Mesothelial cell of epicardium (in vitro differentiated cells): ENCODE measurements at places on chromosomes 13 and 19. TPM values are rescaled to one million over a fixed set of nuclear protein-coding genes. Genes with fewer than 3 reads are reported as not detected.

Gene IGFL2
- 2.0 to 3.7 TPM (median 3.7 TPM) in 3 replicates for total RNA-seq

Gene UHRF1
- 27.6 to 28.9 TPM (median 27.8 TPM) in 3 replicates for total RNA-seq

- H3K4me3 ChIP-seq = no peak overlapping the region
- H3K27ac ChIP-seq = no peak overlapping the region
- H3K4me1 ChIP-seq = peaks cover 35% of the 10 kb centered on the region
- H3K27me3 ChIP-seq = no peaks in the 10 kb centered on the region
- peaks cover 15% of the 10 kb centered on the region for H3K36me3 ChIP-seq
Observed at GRCh38 chr19:3053218-3053621, 9.1 kb downstream of the TLE5 start.

DNA sequence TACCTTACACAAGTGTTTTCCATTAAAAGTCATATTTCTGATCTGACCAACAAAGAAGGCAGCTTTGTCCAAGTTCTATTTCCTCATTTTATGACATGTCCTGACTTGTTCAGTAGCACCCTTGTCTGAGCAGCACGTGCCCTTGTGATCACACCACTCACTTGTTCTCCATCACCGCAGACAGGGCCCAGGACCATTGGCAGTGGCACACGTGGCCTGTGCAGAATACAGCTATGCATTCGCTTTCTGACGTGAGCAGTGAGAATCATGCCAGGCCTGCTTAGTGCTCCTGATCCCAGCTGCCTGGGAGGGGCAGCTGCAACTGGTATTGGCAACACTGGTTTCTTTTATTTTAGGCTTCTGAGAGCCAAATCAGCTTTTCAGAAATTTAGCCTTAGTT is 134.2 kb downstream of the FRY start:
- H3K4me1 ChIP-seq = peaks cover 36% of the 10 kb centered on the region
- no peak overlapping the region for H3K4me3 ChIP-seq
- peak overlapping the region; percentile 49 for H3K27ac ChIP-seq
- H3K27me3 ChIP-seq = no peaks in the 10 kb centered on the region
- no peak for DNase-seq

DNA sequence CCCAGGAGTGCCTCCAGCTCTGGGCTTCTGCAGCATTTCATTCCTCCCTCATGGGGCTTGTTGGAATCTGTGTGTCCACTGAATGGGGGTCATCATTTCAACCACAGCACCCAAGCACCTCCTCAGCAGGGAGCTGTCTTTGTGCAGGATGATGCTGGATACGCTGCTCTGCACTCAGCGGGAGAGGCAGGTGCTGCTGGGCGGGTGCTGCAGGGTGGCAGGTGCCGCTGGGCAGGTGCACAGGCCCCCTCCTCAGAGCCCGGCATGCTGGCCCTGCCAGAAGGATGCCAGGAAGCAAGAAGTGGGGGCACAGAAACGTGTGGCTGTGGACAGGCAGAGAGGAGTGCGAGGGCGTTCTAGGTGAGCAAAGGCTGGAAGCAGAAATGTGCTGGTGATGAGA is 121.8 kb upstream of the VSTM2B start:
- H3K36me3 ChIP-seq = no peaks in the 10 kb centered on the region
- DNase-seq = no peak
- H3K27ac ChIP-seq = peak overlapping the region; percentile 48
- H3K4me3 ChIP-seq = no peak overlapping the region
- peaks cover 56% of the 10 kb centered on the region for H3K4me1 ChIP-seq

GRCh38 chr13:47816831-47817230 is 184.2 kb downstream of the SUCLA2 start:
- no peak overlapping the region for H3K4me3 ChIP-seq
- H3K36me3 ChIP-seq = no peaks in the 10 kb centered on the region
- H3K4me1 ChIP-seq = no peaks in the 10 kb centered on the region
- H3K27me3 ChIP-seq = peaks cover under 1% of the 10 kb centered on the region

GRCh38 chr19:15210323-15210781 is 9.6 kb upstream of the NOTCH3 start:
- H3K27me3 ChIP-seq = no peaks in the 10 kb centered on the region
- H3K4me1 ChIP-seq = no peaks in the 10 kb centered on the region
- no peak overlapping the region for H3K27ac ChIP-seq
- H3K36me3 ChIP-seq = no peaks in the 10 kb centered on the region
- DNase-seq = no peak

DNA sequence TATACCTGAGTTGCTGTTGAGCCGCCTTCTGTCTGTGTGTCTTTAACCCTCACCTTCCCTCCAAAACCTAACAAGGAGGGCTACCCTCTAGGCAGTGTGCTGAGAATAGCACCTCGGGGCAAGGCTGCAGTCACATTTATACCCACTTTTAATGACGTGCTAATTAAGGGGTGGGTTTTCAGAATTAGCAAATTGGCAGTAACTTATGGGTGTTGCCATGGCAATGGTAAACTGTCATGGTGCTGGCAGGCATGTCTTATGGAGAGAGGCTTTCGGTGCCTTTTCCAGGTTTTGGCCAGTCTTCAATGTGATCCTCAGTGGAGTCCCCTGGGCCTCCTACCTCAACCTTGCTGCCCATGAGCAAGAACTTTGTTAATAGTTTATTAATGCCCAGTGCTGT is 1.2 kb upstream of the PNMA8A start:
- no peaks in the 10 kb centered on the region for H3K27me3 ChIP-seq
- peaks cover 19% of the 10 kb centered on the region for H3K4me1 ChIP-seq
- DNase-seq = no peak

DNA sequence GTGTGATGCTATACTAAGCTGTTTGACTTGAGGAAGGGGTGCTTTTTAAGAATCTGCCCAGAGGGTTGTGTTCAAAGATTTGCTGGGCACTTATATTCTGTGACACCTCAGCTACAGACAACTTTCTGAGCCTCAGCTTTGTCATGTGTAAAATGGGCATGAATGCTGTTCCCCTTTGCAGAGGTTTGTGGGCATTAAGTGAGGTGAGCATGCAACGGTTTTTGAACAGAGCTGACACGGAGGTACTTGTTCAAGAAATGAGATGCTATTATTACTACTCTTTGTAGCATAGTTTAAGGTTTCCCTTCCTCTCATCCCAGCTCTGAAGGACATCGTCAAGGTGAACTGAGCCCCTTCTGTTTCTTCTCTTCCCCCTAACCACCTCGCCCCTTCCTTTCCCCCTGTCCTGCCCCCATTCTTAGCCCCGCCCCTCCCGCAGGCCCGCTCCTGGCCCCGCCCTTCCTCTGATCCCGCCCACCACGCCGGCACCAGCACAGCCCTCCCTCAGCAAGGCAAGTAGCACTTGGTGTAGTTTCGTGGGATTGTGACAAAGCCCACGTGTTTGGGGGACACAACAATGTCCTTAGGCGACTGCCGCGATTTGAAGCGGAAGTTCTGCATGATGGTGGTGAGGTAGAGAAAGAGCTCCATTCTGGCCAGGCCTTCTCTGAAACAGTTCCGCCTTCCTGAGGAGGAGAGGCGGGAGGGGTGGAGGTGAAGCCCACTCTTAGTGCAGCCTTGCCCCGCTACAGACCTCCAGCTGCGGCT is 26.1 kb upstream of the CYP2A7 start:
- peaks cover 38% of the 10 kb centered on the region for H3K27me3 ChIP-seq
- no peak overlapping the region for H3K4me3 ChIP-seq
- H3K4me1 ChIP-seq = no peaks in the 10 kb centered on the region
- no peaks in the 10 kb centered on the region for H3K36me3 ChIP-seq

DNA sequence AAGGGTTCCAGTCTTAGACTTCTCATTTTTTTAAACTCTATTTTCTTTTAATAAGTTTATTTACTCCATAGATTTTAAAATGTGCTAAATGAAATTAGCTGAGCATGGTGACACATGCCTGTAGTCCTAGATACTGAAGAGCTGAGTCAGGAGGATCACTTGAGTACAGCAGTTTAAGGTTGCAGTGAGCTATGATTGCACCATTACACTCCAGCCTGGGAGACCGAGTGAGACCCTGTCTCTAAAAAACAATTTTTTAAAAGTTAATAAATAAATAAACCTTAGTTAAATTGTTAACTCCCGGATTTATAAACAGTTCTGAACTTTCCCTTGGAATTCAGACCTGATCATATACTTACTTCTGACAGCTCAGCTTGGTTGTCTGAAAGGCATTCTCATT is 32.5 kb downstream of the PCDH20 start:
- H3K4me3 ChIP-seq = no peak overlapping the region
- no peak for DNase-seq
- H3K27ac ChIP-seq = no peak overlapping the region
- H3K4me1 ChIP-seq = no peaks in the 10 kb centered on the region

GRCh38 chr13:109385242-109385560 is 401.2 kb downstream of the IRS2 start:
- no peaks in the 10 kb centered on the region for H3K36me3 ChIP-seq
- no peaks in the 10 kb centered on the region for H3K4me1 ChIP-seq
- H3K27me3 ChIP-seq = no peaks in the 10 kb centered on the region
- no peak for DNase-seq
- H3K4me3 ChIP-seq = no peak overlapping the region
- H3K27ac ChIP-seq = no peak overlapping the region

GRCh38 chr13:50375792-50376191 is 360.5 kb downstream of the KCNRG start:
- peaks cover 5% of the 10 kb centered on the region for H3K36me3 ChIP-seq
- H3K27ac ChIP-seq = no peak overlapping the region
- DNase-seq = no peak
